Adrenal gland (tissue), 19 donors: ENCODE measurements at places on chromosomes 7 and 10.
A peak's percentile ranks its signal among the peaks of the same experiment; 100 is the strongest.

- DNase-seq: no peak
Observed at GRCh38 chr7:132696332-132696731, 120.1 kb upstream of the PLXNA4 start.

DNA sequence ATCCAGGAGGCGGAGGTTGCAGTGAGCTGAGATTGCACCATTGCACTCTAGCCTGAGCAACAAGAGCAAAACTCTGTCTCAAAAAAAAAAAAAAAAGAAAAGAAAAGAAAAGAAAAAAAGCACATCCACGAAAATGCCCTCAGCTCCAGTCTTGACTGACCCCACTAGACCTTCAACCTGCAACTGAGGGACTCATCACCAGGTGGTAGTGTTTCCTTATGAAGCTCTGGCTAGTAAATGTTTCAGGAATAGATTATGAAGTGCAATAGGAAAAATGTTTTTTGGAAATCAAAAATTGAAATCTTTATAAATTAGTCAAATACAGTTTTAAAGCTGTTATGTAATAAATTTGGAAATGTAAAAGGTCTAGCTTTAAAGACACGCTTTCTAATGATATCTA, 22.4 kb downstream of the TLL2 start:
- no peak for DNase-seq

GRCh38 chr10:110498087-110498981, 627 bp downstream of the DUSP5 start:
- DNase-seq: peak; percentile 67

DNA sequence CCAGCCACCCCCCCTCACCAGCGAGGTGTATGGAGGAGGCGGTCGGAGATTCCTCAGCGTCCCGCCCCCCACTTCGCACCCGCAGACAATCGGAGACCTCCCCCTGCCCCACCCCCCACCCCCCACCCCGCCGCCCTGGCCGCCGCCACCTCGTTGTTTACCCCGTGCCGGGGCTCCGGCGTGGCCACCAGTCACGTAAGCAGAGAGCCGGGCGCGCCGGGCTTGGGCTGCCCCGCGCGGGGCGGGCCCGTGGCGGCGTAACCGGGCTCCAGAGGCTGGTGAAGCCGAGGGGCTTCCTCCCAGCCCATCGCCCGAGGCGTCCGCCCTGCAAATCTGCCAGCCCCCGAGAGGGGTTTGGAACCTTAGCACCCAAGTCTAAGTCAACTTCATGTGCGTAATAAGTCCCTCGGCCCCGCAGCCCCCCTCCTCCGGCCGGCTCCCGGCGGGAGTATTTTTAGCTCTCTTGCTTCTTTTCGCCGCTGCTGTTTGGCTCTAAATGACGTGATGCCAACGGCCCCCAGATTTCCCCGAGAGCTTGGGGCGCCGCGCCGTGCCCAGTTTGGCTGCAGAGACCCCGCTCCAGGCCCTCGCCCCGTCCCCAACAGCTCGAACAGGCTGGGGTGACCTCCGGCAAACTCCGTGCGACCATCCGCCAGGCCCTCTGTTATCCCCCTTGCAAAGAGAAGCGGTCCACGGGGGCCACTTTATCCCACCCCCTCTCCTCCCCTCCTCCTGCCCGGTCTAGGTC, 2.7 kb downstream of the MXI1 start:
- DNase-seq: peak; percentile 55

GRCh38 chr10:57844387-57844998, 423.2 kb downstream of the IPMK start:
- DNase-seq: no peak

DNA sequence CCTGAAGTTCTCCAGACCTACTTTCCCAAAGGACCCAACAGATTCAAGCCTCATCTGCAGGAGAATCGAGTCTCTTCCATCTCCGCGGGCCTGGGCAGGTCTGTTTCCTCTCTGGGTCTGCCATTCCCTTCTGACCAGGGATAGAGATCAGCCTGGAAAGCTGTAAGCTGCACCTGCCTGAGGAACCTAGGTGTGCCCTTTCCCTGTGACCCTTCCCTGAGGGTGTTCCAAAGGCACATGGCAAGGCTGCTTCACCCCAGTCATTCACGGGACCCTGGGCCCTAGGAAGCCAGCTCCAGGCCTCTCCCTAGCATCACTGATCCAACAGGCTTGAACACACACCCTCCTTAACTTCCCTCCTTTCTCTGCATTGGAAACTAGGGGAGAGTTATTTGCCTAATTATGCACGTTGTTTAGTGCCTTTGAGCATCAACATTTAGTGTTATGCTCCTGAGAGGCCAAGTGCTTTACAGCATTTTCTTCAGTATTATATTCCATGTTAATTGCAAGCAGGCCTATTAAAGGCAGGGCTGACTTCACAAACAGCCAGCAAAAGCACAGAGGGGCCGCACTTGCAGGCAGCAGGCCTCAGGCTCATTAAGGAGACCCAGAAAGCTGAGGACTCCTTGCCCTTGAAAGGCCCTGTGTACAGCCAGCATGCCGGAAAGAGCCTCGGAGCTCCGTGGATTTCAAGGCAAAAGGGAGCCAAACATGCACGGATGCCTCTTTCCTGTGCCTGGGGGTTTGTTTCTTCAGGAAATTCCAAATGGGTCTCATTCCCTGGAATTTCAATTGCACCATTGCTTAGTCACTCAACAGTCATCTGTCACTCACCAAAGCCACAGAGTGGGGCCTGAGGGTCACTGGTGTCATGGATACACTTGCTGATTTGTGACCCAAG, 91.0 kb upstream of the FAM20C start:
- DNase-seq: no peak

GRCh38 chr7:139842401-139843210, 13.5 kb downstream of the TBXAS1 start:
- no peak for DNase-seq

- DNase-seq: no peak
Observed at GRCh38 chr7:122315507-122316466, 11.2 kb upstream of the FEZF1 start.

- no peak for DNase-seq
Observed at GRCh38 chr10:71712572-71713134, 6.9 kb downstream of the C10orf105 start.

DNA sequence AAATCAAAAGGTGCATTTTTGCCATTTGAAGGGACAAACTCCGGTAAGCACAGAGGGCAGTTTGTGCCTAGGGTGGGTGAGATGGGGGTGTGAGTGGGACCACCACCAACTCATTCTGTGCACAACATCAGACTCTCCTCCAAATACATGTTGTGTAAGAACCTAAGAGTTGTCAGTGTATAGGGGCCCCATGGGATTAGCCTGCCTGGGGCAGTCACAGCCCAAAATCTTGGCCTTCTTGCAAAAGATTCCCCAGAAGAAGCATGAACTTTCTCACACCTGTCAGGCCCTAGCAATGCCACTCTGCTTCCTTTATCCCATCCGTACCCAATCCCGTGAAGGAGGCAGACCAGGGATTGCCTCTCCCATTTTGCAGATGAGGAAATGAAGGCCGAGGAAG, 47.1 kb upstream of the NANOS1 start:
- no peak for DNase-seq

DNA sequence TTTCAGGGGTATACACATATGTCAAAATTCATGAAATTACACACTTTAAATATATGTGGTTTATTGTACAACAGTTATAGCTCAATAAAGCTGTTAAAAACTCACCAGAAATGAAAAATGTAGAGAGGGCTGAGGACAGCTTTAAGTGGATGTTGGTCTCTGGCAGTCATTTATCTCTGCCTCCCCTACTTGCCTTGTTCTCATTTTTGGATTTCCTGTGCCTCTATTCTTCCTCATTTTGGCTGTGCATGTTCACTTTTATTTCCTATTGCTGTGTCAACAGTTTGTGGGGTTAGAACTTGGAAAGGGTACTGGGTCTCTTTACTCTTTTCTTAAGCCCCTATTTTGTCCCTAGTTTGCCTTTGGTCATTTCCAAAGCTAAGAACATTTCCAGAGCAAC, 18.6 kb upstream of the MEST start:
- DNase-seq: no peak

GRCh38 chr10:47402641-47403301, 18.7 kb upstream of the ZNF488 start:
- peak; percentile 92 for DNase-seq

- DNase-seq: no peak
Observed at GRCh38 chr10:111109501-111110242, 32.8 kb downstream of the ADRA2A start.

DNA sequence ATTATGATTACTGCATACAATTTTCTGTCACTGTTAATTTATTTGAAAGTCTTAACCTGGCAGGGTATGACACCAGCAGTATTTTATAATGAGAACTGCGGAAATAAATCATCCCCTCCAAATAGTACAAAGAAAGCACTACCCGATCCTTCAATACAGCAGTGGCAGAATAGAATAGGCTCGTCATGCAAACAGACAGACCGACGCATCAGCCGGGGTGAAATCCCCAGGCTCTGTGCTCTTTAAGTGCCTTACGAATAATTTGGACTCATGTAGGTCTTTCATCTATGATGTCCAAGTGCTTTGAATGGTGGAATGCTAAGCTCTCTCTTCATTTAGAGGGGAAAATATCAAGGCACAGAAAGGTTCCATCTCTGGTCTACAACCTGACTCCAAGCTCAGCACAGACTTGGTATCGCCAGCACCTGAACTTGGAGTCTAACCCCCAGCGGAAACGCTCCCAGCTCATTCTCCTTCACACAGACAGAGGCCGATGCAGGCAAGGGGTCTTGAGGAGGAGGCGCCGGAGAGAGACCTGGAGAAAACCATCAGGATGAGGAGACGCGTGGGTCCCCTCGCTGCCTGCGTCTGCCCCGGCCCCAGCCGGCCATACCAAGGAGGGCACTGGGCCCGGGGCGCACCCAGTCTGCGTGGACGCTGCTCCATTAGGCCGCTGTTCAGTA, 568.1 kb upstream of the MKI67 start:
- DNase-seq: no peak

DNA sequence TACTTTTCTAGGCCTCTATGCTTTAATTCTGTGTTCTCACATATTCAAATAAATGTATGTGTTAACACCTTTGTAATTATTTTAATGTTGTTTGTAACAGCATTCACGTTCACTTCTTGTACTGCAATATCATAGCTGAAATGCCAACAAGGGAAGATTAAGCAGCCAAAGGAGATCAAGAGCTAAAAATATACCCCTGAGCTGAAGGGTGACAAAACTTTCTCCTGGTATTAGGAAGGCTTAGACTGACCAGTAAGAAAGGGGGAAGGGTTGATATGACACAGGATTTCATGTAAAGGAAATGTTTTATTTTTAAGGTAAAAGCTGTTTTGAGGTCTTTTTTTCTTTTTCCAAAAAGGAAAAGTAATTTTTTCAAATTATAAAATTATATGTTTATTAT, 40.4 kb upstream of the VDAC2 start:
- DNase-seq: no peak

- DNase-seq: no peak
Observed at GRCh38 chr7:131932271-131932670, 375.8 kb upstream of the PODXL start.
